ENCODE measurements at places on chromosomes 13 and 19.
A peak's percentile ranks its signal among the peaks of the same experiment; 100 is the strongest.

DNA sequence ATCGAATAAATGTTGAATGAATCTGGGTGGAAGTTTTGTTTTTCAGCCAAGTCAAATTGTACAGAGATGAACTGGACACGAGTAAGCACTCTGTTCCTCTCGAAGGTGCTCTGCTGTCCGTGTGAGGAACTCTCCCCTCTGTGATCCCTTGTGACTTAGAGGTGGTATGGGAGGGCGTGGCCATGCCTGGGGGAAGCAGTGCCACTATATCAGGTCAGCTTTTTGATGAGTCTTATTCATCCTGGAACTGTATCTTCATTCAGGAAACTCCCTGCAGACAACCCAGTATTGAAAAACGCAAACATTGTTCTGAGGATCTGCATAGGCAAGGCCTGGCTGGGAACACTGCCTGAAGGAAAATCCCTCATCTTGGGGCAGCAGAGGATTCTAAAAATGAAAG, 45.7 kb upstream of the FLT1 start:
- DNase-seq, result peak; percentile 25

DNA sequence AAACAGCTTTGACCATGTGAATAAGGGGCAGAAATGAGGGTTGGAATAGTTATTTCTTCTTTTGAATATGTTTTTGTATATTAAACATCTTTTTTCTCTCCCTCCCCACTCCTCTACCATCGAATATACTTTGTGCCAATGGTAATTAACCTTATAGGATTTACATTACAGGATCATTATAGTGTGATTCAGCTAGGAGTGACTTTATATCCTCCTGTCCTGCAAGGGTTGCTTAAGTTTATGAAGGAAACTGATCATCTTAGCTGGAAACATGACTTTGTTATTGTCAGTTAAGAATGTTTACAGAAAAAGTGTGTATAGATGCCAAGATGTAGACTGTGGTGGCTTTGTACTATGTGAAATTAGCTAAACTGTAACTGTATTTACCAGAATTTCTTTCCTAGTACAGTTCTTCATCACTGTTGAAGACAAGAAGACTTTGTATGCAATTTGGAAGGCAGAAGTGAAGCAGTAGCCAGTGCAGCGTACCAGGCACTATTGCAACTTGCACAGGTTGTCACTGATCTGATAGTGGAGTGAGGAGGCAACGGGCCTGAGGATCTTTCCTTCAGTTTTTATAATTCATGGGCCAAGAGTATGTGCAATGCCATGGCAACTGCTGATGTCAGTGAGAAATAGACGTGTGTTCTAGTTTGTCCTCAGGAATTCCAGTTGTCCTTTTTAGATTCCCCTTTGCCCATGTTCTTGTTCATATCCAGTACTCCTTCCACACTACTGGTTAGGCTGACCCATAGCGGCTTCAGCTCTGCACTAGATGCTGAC, 8.2 kb upstream of the PAN3 start:
- DNase-seq, result peak; percentile 14

DNA sequence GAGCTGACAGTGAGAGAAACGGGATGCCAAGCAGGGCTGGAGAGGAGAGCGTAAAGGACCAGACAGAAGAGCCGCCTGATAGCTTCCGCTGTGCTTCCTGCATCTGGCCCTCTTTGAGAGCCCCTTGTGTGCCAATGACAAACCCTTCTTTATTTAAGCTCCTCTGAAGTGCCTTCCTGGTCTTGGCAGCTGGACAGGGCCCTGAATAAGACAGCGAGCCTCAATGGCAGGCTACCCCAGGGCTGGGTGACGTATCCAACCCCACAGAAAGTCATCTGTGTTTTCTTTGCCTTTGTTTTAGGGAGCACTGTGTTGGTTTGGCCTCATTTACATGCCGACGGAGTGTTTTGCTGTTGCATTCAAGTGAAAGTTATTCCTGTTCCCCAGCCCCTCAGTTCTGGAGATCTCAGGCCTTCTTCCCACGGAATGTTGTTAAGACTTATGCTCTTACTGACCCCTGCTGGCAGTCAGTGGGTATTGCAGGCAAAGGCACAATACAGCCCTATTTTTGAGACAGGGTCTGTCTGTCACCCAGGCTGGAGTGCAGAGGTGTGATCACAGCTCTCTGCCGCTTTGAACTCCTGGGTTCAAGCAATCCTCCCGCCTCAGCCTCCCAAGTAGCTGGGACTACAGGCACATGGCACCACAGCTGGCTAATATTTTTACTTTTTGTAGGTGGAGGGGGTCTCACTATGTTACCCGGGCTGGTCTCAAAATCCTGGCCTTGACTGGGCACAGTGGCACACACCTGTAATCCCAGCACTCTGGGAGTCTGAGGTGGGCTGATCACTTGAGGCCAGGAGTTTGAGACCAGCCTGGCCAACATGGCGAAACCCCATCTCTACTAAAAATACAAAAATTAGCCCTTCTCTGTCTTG, 16.8 kb downstream of the CCL25 start:
- DNase-seq, result no peak

- DNase-seq, result no peak
Measured at GRCh38 chr13:95698047-95698749, 21.3 kb downstream of the DNAJC3 start.

DNA sequence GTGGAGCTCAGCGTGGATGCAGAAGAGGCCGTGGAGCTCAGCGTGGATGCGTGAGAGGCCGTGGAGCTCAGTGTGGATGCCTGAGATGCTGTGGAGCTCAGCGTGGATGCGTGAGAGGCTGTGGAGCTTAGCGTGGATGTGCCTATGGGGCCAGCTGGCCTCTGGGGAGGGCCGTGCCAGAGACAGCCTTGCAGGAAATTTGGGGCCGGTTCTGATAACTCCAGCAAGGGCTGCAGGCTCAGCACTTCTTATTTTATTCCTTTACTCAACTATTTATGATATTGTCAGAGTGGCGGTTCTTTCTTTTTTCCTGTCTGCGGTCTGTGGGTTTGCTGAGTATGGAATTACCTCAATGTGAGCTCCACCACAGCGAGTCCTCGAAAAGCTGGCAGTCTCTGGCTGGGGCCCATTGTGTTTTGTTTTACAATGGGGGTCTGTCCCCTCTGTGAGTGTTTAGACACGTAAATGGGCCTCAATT, 17.8 kb upstream of the TMEM255B start:
- no peak for DNase-seq

GRCh38 chr13:102561933-102562332, 34.9 kb upstream of the TPP2 start:
- no peak for DNase-seq

DNA sequence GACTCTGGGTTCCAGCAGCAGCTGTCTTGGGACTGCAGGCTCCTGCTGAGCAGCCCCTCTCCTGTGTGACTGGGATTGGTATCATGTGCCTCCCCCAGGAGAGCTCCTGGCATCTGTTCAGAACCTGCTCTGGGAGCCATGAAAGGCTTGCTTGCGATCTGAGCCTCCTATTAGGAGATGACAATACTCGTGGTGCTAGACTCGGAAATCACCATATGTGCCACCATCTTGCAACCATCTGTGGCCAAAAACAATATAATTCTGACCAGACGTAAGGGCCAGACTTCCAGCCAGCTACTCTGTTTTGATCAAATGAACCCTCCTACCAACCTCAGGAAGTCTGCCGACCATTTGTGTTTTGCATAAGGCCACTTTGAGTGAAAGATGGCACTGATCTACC, 484.7 kb downstream of the IRS2 start:
- DNase-seq, result no peak

- no peak for DNase-seq
Measured at GRCh38 chr19:9793071-9793591, 24.6 kb upstream of the ZNF846 start.

GRCh38 chr13:29619995-29620394, 24.5 kb upstream of the SLC7A1 start:
- no peak for DNase-seq

GRCh38 chr13:50352720-50353480, 337.7 kb downstream of the KCNRG start:
- DNase-seq, result no peak

GRCh38 chr13:74771964-74772363, 637.8 kb upstream of the KLF12 start:
- DNase-seq, result peak; percentile 12

- no peak for DNase-seq
Measured at GRCh38 chr19:1472231-1473084, 6.6 kb downstream of the C19orf25 start.

- peak; percentile 43 for DNase-seq
Measured at GRCh38 chr19:47075179-47075810, 26.9 kb upstream of the TMEM160 start.

DNA sequence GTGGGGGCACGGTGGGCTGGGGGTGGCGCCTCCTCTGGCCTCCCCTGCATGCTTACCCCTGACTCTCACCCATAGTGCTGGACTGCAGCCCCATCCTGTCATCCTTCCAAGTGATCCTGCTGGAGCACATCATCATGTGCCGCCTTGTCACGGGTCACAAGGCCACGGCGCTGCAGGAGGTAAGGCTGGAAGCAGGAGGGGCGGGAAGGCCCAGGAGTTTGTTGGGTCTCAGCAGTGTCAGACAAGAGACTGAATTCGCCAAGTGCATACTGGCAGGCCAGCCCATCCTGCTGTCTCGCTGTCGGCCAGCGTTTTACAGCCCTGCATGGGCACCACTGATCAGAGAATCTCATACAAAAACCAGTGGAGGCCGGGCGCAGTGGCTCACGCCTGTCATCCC, 23.1 kb downstream of the MAU2 start:
- DNase-seq, result no peak

DNA sequence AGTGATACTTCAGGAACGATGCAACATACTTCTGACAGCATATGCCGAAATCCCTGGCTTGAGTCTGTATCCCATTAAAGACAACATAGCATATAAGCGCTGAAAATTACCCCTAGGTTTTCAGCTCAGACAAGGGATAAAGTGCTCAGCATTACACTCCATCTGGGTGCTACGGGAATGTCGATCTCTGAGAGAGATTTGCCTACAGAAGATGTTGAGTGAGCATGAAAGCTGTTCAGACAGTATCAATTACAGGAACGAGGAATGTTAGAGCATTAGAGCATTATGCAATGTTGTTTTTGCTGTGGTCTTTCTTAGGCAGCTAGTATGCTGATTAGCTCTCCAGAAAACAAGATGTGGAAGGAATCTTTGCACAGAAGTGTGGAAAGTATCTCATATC, 484.5 kb downstream of the LIG4 start:
- no peak for DNase-seq

DNA sequence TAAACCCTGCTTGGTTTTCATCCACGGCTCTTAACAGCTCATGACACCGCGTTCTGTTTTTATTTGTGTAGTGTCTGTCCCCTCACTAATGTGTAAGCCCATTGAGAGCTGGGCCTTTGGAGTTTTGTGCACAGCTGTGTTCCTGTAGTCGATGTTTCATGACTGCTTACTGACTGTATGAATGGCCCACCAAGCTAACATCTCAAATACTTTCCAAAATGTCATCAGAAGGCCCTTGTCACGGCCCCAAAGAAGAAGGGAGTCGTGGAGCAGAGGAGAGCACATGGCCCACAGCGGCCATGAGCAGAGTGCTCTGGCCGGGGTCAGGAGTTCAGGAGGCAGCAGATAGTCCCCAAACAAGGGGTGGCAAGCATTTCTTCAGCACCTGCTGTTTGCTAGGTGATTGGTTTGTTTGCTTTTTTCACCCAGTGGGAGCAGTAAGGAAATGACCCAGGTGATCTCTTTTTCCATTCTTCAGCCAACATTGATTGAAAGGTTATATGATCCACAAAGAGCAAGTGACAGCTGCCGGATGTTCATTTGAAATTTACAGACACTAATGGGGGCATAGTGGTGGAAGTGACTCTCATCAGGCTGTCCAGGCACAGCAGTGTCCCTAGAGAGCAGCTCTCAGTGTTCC, 315.2 kb downstream of the ATP8A2 start:
- DNase-seq, result no peak

GRCh38 chr19:29487432-29487831, 38.4 kb upstream of the VSTM2B start:
- DNase-seq, result no peak

- DNase-seq, result no peak
Measured at GRCh38 chr13:67306742-67307141, 76.6 kb upstream of the PCDH9 start.

GRCh38 chr13:79194272-79194671, 211.8 kb downstream of the RBM26 start:
- DNase-seq, result no peak

DNA sequence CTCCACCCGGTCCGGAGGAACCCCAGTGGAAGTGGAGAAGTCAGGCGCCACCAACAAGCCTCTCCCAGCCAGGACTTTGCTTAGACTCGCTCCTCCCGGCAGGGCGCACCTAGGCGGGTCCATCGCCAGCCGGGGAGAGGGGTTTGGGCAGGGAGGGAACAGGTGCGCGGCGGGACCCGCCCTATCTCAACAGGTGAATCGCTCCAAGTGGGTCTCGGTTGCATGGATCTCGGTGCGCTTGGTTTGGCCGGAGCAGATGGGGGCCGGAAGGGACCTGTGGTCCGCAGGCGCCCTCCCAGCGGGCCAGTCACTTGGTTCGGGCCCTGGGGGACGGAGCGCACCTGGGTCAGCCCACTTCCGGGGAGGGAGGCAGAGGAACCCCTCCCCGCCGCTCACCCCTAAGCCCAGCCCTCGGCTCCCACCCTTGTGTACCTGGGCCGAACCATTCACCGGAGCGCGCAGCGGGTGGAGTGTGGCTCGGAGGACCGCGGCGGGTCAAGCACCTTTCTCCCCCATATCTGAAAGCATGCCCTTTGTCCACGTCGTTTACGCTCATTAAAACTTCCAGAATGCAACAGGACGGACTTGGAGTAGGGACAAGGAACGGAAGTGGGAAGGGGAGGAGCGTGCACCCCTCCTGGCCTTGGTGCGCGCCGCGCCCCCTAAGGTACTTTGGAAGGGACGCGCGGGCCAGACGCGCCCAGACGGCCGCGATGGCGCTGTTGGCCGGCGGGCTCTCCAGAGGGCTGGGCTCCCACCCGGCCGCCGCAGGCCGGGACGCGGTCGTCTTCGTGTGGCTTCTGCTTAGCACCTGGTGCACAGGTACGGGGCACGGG, at the start of gene LSR:
LSR (plus strand) TSS at position 693 of the 836 bp plus-strand sequence; CDS start at position 714, 21 bp downstream.
- no peak for DNase-seq

GRCh38 chr19:5677136-5677535, 3.2 kb downstream of the MICOS13 start:
- no peak for DNase-seq

GRCh38 chr13:78603240-78603957, at the start of gene POU4F1:
Gene POU4F1, minus strand, starts transcription at chr13:78603552. Its CDS starts 226 bp downstream, at chr13:78603326.
- DNase-seq, result peak; percentile 56

- no peak for DNase-seq
Measured at GRCh38 chr19:9622531-9622930, 1.5 kb upstream of the ZNF561 start.

GRCh38 chr19:12194827-12195731, 32.2 kb downstream of the ZNF136 start:
- DNase-seq, result peak; percentile 51

- DNase-seq, result peak; percentile 34
Measured at GRCh38 chr19:44846455-44847143, 502 bp downstream of the NECTIN2 start.

DNA sequence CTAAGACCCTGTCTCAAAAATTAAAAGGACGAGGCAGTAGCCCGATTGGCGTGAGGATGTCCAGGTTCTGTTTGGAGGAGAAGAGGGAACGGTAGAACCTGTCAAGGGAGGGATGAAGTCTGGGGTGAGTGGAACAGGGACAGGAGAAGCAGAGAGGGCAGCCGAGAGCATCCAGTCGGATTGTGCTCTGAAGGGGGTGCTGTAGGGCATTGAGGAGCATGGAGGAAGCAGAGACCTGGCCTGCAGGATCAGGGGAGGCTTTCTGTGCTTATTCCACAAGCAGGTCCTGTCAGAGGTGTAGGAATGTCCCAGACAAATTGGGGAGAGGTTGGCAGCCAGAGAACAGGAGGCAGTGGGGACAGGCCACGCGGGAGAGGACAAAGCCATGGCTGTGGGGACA, 14.1 kb downstream of the AP2A1 start:
- DNase-seq, result no peak
